Naive B cell (primary cell): ENCODE measurements at places on chromosomes 6 and 20.
A peak's percentile ranks its signal among the peaks of the same experiment; 100 is the strongest.

- no peak for DNase-seq
These were observed 353.3 kb upstream of the ARID1B start for GRCh38 chr6:156423829-156424228.

GRCh38 chr20:3934624-3935023 lies 45.4 kb downstream of the PANK2 start:
- no peak for DNase-seq

DNA sequence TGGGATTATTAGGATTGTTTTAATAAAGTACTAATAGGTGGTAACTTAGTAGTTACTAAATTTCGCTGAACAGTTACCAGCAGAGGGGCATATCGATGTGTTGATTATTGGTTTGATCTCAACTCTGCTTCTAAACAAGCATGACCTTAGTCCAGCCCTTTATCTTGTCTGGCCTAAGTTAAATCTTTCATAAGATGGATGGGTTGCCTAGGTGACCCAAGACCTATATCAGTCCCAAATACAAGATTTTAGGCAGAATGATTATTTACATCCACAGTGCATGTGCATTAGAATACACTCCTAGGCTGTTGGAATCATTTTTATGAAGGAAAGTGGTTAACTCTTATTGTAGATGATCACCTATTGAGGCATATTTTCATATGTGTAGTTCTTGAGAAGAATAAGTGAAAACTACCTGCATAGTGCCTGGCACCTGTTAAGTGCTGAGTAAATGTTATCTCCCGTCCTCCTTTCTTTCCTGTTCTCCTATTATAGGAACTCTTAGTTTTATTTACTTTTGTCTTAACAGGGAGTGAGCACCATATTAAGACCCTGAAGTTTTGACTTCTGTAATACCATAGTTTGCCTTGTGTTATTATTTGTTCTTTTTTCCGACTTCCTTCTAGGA lies 1.1 kb downstream of the HSF2 start:
- no peak for DNase-seq

DNA sequence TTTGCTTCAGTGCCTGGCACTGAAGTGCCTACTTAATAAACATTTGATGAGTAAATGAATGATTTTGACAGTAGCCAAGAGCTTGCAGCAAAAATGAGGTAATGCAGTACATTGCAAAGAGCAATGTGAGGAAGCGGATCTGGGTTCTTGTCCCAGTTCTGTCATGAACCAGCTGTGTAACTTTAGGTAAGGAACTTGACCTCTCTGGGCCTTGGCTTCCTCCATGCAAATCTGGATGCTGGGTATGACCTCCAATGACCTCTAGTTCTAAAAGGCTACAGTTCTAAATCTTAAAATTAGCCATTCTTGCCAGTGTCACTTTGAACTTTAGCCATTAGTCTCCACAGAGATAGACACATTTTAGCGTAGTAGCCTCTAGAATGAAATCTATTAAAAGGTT lies 3.6 kb upstream of the SAMD5 start:
- DNase-seq = no peak

DNA sequence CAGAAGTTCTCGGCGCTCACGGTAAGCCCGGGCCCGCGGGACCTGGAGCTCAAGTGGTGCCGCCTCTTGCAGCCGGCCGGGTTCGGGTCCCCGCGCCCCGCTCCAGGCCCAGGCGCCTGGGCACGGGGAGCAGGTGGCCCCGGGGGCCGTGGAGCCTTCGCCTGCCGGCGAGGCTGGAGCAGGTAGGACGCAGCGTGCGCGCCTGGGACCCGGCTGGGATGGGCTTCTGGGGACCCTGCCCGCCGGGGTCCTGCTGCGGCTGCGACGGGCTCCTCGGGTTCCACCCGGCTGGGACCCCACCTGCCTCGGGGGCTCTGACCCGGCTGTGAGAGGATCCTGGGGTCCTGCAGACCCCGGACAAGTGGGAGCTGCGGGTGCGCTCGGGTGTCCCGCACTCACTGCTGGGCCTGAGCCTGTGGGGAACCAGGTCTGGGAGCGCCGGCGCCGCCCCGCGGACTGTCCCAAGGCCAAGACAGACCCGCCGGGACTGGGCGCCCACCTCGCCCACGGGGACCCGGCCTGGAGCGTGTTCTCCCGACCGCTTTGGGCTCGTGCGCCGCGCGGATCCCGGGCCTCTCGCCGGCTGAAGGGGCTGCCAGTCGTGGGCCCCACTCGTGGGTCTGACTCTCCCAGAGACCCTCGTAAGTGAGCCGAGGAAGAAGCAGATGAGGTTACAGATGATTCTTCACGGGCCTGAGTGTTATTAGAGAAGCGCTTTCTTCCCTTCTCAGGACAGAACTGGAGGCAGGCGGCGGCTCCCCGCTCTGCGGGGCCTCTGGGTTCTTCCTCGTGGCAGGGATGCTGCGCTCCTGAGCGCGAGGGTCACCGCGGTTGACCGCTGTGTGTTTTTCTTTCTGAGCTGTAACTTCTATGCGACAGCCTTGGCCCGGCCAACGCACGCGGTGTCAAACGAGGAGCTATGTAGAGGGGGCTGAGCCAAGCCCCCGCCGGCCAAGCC lies 729 bp downstream of the SMOC2 start:
- DNase-seq = no peak

- DNase-seq = no peak
These were observed 63.3 kb upstream of the PTGIS start for GRCh38 chr20:49631061-49631716.

DNA sequence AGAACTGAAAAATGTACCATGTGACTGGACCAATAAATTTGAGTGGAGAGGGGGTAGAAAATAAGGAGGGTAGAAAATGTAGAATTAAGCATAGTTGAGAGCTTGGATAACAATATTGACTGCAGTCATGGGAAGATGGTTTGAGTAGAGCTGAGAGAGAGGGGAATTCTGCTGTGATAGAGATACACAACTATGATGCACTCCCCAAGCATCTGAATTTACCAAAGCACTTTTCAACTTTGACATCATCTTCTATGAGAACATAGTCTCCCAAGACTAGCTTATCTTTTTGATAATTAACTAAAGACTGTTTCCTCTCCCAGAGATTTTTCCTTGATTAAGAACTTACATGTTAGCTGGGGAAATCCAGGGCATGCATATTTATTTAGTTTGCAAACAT lies 103.1 kb downstream of the TNFRSF21 start:
- DNase-seq = no peak

DNA sequence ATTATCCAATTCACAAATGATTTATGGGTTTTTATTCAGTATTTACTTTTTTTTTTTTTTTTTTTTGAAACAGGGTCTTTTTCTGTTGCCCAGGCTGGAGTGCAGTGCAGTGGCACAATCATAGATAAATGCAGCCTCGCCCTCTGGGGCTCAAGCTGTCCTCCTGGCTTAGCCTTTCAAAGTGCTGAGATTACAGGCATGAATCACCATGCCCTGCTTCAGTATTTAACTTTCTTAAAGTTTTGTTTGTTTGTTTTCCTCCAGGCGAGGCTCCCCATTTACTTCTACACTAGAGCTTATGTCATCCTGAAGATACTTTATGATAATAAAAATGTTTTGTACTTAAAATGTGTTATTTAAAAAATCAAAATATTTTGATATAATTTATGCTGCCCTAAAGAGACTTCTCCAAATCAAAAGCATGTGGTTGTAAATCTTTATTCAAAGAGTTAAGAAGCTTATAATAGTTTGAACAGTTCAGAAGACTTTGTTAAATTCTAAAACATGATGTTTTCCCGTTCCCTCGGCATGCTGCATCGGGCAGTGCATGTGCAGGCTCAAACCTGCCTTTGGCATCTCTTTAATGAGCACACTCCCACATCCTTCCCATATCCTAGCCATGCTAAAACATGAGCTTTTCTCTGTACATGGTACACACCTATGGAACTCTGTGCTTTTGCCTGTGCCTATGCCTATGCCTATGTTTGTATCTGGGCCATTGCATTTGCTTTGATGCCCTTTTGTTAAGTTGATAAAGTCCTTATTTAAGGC lies 11.0 kb downstream of the SMPDL3A start:
- no peak for DNase-seq

GRCh38 chr6:169975701-169976100 lies 224.3 kb downstream of the ERMARD start:
- DNase-seq = no peak

DNA sequence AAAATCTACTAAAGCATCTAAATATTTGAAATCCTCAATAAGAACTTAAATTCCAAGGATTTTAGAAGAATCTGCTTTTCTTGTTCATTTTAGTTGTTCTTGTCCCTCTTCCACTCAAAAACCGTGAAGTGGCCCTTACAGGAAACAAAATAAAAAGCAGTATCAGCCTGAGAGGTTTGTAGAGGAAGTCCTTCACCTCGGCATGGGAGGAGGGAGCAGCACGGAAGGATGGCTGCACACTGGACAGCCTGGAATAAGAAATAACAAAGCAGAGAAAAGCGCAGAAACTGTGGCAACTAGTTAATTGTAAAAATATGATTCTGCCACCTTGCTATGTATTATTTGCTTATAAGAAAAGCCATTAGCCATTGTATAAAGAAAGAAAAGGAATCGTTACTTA lies 46.1 kb downstream of the RALGAPA2 start:
- no peak for DNase-seq

DNA sequence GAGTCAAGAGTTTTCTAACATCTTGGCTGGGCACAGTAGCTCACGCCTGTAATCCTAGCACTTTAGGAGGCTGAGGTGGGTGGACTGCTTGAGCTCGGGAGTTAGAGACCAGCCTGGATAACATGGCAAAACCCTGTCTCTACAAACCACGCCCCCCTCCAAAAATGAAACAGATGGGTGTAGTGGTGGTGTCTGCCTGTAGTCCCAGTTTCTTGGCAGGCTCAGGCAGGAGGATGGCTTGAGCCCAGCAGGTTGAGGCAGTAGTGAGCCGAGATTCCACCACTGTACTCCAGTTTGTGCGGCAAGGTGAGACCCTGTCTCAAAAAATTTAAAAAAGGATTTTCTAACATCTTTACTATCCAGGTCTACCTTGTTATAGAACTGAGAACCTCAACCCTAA lies 22.0 kb downstream of the FAM8A1 start:
- no peak for DNase-seq

DNA sequence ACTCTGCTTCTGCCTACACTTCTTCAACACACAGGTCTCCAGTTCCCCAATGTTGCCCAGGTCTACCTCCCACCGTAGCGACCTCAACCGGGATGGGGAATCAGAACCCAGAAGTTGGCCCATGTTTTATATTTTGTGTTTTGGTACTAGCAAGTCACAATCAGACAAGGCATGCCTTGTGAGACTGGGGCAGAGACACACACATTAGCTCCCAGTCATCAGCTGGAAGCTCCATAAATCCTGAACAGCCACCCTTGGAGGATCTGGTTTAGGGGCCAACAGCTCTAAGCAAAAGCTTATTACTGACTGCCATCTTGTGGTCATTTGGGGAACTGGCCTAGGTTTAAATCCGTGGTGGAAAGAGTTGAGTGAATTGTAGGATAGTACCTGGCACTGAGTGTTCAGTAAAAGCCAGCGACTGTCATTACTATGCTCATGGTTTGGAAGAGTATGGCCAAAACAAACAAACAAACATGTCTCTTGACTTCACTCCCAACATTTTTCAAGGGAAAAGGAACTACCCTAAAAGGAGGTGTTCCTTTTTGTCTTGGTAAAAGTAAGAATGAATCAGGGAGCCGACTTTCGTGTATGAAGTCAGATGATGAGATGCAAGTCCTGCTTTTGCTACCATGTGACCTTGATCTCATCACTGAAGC lies 40.5 kb downstream of the PIM1 start:
- DNase-seq = peak; percentile 67
